ENCODE measurements at places on chromosomes 12 and 14.

- no peak for DNase-seq
Measured at GRCh38 chr14:22622255-22622654, 21.9 kb downstream of the OR6J1 start.

GRCh38 chr14:75725481-75725880, 64.4 kb downstream of the TTLL5 start:
- DNase-seq = no peak

GRCh38 chr12:127749416-127749815, 517.6 kb upstream of the TMEM132C start:
- no peak for DNase-seq

DNA sequence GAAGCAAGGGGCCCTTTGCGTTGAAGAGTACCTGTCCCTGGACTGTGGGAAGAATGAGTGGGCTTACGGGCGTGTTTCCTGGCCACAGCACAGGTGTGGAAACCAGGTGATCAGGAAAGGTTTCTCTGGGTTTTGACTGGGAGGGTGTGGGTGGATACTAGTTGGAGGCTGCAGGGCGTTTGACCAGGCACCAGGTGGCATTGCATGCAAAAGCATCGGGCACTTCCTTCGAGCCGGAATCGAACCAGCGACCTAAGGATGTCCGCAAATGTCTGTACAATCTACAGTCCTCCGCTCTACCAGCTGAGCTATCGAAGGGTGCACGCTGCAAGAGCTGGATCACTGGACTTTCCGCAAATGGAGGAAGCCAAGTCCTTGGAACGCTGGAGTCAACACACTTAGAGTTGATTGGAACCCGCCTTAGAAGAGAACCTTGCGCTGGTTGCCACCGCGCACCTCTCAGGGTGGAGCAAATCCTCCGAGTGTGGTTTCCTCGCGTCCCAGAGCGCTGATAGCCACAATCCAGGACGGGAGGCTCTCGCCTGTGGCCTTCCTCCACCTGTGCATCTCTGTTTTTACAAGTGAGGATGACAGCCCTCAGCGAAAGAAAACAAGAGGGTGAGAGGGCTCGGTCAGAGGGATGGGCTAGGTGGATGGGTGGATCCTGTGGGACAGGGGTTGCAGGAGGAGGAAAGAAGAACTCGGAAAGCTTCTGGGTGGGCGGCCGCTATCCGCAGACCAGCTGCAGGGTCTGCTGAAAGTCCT, 21.2 kb upstream of the RNASE4 start:
- peak; percentile 86 for DNase-seq

GRCh38 chr12:116053479-116054200, 223.9 kb downstream of the MED13L start:
- DNase-seq = no peak

Data from stimulated activated naive CD8-positive, alpha-beta T cell treated with anti-CD3 and anti-CD28 coated beads, Interleukin-15, Interleukin-2, amounts not matched to agents 100 U/mL and 50 U/mL, for 24 hours (primary cell).